NCI-H187 (cell line): ENCODE measurements at places on chromosomes 2 and 18.
A peak's percentile ranks its signal among the peaks of the same experiment; 100 is the strongest.

DNA sequence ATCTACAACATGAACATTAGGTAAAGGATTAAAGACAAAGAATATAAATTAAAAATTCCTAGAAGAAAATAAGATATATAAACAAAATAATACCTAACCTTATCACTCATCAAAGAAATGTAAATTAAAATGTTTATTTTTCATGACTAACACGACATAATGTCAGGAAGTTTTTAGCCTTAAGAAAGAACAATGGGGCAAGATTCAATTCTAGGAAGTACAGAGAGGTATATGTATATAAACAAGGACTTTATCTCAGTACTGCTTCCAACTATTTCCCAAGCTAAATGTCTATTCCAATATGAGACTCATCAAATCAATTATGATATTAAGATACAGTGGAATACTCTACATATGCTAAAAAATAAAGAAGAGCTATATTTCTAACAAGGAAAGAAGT, 44.1 kb downstream of the TTC21B start:
- DNase-seq: no peak

DNA sequence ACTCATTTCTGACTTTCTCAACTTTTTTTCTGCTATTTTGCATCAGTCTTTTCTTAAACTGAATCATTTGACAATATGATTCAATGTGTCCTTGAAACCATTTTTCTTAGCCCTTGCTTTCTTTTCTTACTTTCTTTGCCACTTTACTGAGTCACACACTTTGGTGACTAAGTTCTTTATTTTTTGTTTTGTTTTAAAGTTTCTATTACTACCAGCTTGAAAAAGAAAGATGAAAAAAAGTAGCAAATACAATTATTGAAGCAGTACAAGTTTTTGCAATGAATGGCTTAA, 116.5 kb downstream of the DOCK10 start:
- no peak for DNase-seq

DNA sequence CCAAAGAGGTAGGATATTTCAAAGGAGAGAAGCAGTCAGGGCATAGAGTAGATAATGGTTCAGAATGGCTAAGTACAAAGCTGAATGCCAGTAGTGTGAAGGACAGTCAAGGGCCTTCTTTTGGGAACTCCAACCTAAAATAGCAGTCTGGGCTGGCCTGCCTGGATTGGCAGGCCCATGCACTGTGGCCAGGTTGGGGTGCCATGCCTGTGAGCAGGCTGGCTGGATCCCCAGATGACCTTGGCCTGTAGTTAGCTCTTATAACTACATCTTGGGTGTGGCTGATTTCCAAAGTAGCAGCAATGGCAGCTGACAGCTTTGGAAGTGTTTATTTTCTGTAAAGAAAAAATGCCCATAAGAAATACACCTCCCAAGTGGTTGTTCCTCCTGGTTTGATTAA, 51.5 kb upstream of the ITGB6 start:
- no peak for DNase-seq

GRCh38 chr2:166242309-166242708, 114.5 kb upstream of the SCN1A start:
- DNase-seq: no peak

DNA sequence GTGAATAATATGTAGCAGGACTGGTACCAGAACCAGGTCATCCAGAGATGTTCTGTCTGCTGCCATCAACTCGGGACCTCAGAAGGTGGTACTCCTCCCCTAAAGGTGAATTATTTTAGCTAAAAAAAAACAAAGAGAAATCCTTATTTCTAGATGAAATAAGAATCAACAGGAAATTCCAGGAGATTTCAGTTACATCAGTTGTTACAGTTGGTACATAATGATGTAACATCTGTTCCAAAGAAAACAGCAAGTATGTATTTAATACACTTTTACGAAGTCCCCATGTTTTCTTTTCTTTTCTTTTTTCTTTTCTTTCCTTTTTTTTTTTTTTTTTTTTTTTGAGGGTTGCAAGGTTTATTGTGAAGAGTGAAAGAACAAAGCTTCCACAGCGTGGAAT, 33.6 kb upstream of the CD28 start:
- DNase-seq: no peak

- DNase-seq: peak; percentile 79
Measured at GRCh38 chr2:109382951-109383350, 230.8 kb downstream of the SEPTIN10 start.

DNA sequence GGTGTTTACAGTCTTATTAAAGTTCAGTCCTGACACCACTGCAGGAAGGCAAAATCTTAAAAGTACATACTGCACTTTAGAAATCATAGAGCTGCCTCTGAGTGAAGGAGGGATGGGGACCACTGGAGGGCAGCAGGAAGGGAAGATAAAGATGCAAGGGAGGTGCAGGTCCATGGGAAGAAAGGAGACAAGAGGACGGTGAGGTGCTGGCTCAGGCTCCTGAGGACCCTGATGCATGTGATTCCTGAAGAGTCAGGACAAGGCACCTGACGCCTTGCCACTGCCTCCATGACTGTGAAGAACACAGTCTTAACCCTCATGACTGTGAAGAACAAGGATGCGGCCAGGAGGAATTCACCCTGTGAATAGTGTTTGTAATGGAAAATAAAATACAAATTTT, 116.2 kb upstream of the NPAS2 start:
- DNase-seq: no peak

GRCh38 chr2:6212491-6212890, 520.3 kb downstream of the SOX11 start:
- no peak for DNase-seq

- no peak for DNase-seq
Measured at GRCh38 chr18:42760290-42760689, 355.2 kb downstream of the RIT2 start.
